ENCODE measurements at places on chromosomes 3 and 15.

DNA sequence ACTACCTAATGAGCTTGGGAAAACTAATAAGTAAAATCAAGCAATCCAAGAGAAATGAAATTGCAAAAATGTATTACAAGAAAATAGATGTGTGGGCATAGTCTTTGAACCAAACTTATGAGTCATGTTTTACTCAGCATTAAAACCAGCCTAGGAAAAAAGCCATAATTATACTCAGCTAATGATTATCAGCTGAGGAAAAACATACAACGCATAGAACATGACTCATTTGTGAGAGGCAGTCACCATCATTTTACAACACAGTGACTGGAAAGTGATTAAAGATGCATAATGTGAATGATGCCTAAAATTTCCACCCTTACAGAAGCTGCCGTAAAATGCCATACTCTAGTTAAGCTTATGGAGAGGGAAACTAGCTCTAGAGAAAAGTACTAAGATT, 238.0 kb upstream of the EOMES start:
- H3K27ac ChIP-seq, result no peak overlapping the region
- H3K27me3 ChIP-seq, result no peaks in the 10 kb centered on the region
- no peaks in the 10 kb centered on the region for H3K36me3 ChIP-seq
- DNase-seq, result no peak
- no peaks in the 10 kb centered on the region for H3K4me1 ChIP-seq

GRCh38 chr15:95192923-95193322, 961.6 kb downstream of the MCTP2 start:
- no peak overlapping the region for H3K27ac ChIP-seq
- no peaks in the 10 kb centered on the region for H3K36me3 ChIP-seq
- no peaks in the 10 kb centered on the region for H3K27me3 ChIP-seq
- DNase-seq, result no peak
- no peaks in the 10 kb centered on the region for H3K4me1 ChIP-seq
- no peak overlapping the region for H3K4me3 ChIP-seq

GRCh38 chr3:14132689-14133088, 7.8 kb downstream of the TMEM43 start:
- no peak overlapping the region for H3K4me3 ChIP-seq
- H3K27ac ChIP-seq, result no peak overlapping the region

- no peak for DNase-seq
- no peaks in the 10 kb centered on the region for H3K36me3 ChIP-seq
- no peak overlapping the region for H3K4me3 ChIP-seq
- peaks cover 7% of the 10 kb centered on the region for H3K4me1 ChIP-seq
- no peak overlapping the region for H3K27ac ChIP-seq
- H3K27me3 ChIP-seq, result no peaks in the 10 kb centered on the region
Observed at GRCh38 chr3:55000953-55001352, 73.1 kb upstream of the LRTM1 start.

- no peak overlapping the region for H3K27ac ChIP-seq
- no peaks in the 10 kb centered on the region for H3K36me3 ChIP-seq
- H3K27me3 ChIP-seq, result no peaks in the 10 kb centered on the region
- no peaks in the 10 kb centered on the region for H3K4me1 ChIP-seq
- DNase-seq, result no peak
Observed at GRCh38 chr3:113606539-113607218, 74.3 kb downstream of the SIDT1 start.

- H3K4me3 ChIP-seq, result no peak overlapping the region
- no peaks in the 10 kb centered on the region for H3K27me3 ChIP-seq
- peak; percentile 38 for DNase-seq
- H3K36me3 ChIP-seq, result no peaks in the 10 kb centered on the region
- H3K4me1 ChIP-seq, result no peaks in the 10 kb centered on the region
- no peak overlapping the region for H3K27ac ChIP-seq
Observed at GRCh38 chr3:2937592-2937991, 172.6 kb downstream of the IL5RA start.

GRCh38 chr15:46580487-46580886, 945.7 kb downstream of the SQOR start:
- H3K4me3 ChIP-seq, result no peak overlapping the region
- no peaks in the 10 kb centered on the region for H3K4me1 ChIP-seq
- DNase-seq, result no peak
- H3K27me3 ChIP-seq, result no peaks in the 10 kb centered on the region

GRCh38 chr3:53956586-53956985, 64.9 kb upstream of the SELENOK start:
- H3K27me3 ChIP-seq, result no peaks in the 10 kb centered on the region
- no peaks in the 10 kb centered on the region for H3K4me1 ChIP-seq
- no peaks in the 10 kb centered on the region for H3K36me3 ChIP-seq
- no peak overlapping the region for H3K4me3 ChIP-seq

DNA sequence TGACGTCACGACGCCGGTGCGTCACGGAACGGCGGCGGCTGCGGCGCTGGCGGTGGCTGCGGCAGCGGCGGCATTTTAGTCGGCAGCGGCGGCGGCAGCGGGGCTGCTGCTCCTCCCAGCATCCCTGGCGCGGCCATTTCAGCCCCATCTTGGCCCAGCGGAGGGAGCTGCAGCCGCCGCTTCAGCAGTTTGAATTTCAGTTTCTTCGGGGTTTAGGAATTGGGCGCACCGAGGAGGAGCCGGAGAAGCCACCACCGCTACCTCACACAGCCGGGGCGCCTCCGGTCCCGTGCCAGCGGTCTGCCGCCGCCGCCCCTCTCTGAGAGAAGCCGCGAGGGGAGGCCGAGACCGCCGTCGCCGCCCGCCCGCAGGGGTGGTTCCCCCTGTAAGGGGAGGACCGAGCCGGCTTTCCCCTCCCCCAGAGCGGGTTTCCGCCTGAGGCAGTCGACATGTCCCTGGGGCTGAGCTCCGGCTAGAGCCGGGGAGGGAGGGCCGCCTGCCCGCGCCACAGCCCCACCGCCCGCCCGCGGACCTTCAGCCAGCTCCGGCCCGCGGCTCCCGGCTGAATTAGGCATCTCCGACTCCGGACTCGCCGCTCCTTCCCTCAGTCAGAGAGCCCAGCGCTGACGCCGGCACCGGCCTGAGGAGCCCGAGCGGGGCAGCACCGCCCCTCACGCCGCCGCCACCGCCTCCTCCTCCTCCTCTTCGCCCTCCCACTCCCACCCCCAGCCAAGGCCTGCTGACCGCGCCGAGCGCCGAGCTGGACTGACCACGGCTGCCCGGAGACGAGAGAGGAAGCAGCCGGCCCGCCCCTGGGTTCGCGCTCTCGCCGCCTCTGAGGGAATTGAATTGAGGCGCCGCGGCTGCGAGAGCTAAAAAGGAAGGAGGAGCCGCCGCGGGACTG, at the start of gene TSC22D2:
Gene TSC22D2, plus strand, starts transcription at position 78 of the 904 bp plus-strand sequence. CDS start 1,053 bp downstream, outside the sequence.
- peak within 1 kb of the TSS; percentile 97 for H3K4me3 ChIP-seq
- H3K27me3 ChIP-seq, result no peaks in the 10 kb centered on the region
- peaks cover 4% of the 10 kb centered on the region for H3K36me3 ChIP-seq
- DNase-seq, result peak; percentile 92
- H3K4me1 ChIP-seq, result peaks cover 4% of the 10 kb centered on the region
- H3K27ac ChIP-seq, result peak within 1 kb of the TSS; percentile 100

GRCh38 chr3:130687327-130687726, 59.3 kb downstream of the PIK3R4 start:
- no peaks in the 10 kb centered on the region for H3K4me1 ChIP-seq
- no peak overlapping the region for H3K4me3 ChIP-seq
- peaks cover 12% of the 10 kb centered on the region for H3K36me3 ChIP-seq
- H3K27ac ChIP-seq, result no peak overlapping the region
- no peak for DNase-seq

- DNase-seq, result no peak
- no peak overlapping the region for H3K27ac ChIP-seq
- H3K27me3 ChIP-seq, result no peaks in the 10 kb centered on the region
Observed at GRCh38 chr3:29440413-29441305, 159.8 kb downstream of the RBMS3 start.

All from spinal cord (tissue), 10 donors.